ENCODE measurements at places on chromosomes 3 and 15.

- DNase-seq: no peak
Observed at GRCh38 chr15:38558372-38559059, 6.1 kb downstream of the RASGRP1 start.

DNA sequence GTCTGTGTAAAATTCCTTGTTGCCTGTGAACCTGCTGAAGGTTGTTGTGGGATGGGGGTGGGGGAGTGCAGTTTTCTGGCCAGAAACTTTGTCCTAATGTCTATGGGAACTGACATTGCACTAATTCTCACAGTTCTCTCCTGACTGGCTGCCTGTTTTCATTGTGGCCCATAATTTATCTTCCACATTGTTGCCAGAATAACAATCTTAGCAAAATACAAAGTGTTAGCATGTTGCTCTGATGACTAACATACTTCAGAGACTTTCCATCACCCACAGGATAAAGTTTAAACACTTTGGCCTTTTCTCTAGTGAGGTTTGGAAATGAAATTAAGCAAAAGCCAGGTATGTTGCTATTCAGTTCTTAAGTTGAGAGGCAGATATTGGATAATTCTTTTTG, 81.4 kb upstream of the TBC1D5 start:
- no peak for DNase-seq

DNA sequence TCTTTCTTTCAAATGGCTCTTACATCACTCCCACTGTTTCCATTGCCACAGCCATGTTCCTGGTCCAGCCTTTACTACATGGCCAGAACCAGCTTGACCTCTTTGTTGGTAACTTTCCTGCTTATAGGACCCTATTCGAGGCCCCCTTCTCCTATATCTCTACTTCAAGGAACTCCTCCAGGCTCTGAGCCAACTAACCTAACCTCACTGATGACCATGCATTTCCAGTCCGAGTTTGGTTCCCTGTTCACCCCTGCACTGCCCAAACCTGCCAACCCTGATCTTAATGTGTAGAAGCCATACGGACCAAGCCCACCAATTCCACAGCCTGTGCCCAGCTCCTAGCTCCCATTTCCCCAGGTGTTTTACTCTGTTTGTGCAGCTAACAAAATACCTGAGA, 38.4 kb upstream of the TIPARP start:
- DNase-seq: no peak

GRCh38 chr15:70219256-70219895, 121.7 kb upstream of the TLE3 start:
- no peak for DNase-seq

- DNase-seq: no peak
Observed at GRCh38 chr3:145243875-145244274, 917.1 kb downstream of the PLOD2 start.

Data from NCI-H1436 treated with DMSO at 0.1 percent for 48 hours (cell line).